ENCODE measurements at places on chromosomes 4 and X.

- DNase-seq, result no peak
These were observed 129.3 kb downstream of the AMELX start for GRCh38 chrX:11422525-11422857.

DNA sequence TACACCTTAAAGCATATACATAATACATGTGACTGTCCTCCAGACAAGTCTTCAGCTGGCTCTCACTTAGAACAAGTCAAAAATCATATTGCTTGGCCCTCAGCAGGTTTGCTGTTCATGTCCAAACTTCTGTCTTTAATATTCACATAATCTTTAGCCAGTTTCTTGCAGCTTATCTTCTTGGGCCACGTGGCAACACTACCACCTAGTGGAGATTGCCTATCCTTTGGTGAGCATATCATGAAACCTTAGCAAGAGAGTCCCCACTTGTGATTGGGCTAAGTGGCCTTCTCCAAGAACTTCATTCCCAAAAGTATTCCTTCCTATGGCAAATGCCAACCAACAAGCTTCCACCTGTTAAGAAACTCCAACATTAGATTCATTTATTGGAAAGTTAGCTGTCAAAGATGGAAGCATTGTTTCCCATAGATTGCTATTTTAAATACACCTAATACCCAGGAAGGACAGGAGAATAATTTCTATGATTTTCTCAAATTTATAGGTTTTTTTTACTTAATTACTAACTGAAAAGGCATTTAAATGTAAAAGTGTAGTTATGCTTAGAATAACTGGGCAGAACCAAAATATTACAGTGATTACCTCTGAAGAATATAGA lies 231.9 kb upstream of the INTU start:
- peak; percentile 87 for DNase-seq

- DNase-seq, result no peak
These were observed 60.6 kb downstream of the ELOVL6 start for GRCh38 chr4:110137829-110138228.

DNA sequence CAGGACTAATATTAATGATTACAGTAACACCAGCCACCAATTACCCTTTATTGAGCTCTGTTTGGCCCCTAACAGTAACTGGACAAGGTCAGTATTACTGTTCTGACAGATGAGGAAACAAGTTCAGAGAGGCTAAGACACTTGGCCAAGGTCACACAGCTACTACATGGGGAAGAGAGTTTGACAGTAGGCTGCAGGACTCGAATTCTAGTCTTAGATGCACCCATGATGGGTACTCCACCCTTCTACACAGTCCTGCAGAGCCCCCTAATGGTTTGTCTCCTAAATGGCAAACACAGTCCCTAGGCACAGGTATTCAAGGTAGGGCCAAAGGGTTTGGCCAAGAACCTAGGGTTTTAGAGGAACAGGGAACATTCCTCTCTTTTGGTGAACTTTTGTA lies 93.9 kb downstream of the NSUN7 start:
- no peak for DNase-seq

- no peak for DNase-seq
These were observed 22.8 kb downstream of the DTHD1 start for GRCh38 chr4:36304138-36304681.

DNA sequence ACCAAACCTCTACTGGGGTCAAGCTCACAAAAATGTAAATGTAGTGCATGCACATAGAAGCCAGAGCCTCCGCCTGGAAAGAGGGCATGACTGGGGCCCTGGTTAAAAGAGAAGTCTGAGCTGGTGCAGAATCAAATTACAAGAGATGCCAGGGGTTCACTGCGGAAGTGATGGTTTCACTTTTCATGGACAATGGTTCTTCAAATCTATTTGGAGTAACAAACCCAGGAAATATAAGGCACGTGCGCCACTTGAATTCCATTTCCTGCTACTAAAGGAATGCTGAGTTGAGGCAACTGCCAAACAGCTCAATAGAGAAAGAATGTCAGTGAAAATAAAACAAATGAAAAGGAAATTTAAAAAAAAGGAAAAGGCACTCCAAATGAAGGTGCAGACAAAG lies 79.8 kb downstream of the FUNDC1 start:
- no peak for DNase-seq

- no peak for DNase-seq
These were observed 693.5 kb upstream of the TENM3 start for GRCh38 chr4:181549576-181550188.

- DNase-seq, result no peak
These were observed 9.3 kb upstream of the RFC1 start for GRCh38 chr4:39375478-39375877.

GRCh38 chrX:74180716-74181115 lies 123.3 kb upstream of the ZCCHC13 start:
- no peak for DNase-seq

DNA sequence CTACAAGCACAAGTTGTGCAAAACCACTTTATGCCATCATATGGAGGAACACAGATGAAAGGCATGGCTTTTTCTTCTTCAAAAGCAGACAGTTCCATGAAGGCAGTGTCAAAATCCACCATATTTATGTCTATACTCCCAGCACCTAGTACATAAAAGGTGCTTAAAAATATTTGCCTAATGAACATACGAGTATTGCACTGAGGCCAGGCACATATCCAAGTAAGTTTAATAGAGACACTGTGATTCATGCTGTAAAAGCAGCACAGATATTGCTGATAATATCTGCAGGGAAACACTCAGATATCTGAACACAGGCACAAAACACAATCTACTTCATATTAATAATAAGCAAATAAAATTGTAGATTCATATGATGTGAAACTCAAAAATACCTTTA lies 48.1 kb upstream of the CXCL8 start:
- DNase-seq, result no peak

DNA sequence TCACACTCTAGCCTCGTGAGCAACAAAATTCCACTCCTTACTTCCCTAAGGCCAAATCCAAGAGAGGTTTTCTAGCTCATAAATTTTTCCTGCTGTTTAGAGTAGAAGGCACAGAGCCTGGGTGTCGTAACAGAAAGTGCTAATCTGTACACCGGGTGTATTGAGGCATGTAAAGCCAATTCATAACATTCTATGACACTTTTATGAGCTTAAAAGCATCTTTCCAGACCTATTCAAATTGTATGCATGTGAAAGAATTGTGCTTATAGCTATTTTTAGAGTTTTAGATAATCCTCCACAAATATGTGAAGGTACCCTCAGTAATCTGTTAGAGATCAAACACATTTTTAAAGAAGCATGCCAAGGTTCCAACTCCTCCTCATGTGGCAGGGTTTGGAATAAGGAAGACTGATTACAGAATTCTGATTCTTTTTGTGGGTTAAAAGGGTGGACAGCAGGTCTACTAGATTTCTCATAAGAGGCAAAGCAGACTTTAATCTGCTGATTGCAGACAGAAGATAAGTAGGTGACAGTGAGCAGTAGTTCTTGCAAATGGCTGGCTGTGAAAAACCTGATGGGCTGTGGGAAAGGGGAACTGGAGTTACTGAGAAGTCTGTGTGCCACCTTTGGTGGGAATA lies 25.5 kb upstream of the LRCH2 start:
- DNase-seq, result peak; percentile 10

GRCh38 chr4:69032847-69033638 lies 63.2 kb upstream of the UGT2B7 start:
- no peak for DNase-seq

- no peak for DNase-seq
These were observed 16.8 kb upstream of the NAT8L start for GRCh38 chr4:2042204-2042946.

GRCh38 chrX:120029354-120029753 lies 48.1 kb downstream of the RHOXF2B start:
- no peak for DNase-seq

DNA sequence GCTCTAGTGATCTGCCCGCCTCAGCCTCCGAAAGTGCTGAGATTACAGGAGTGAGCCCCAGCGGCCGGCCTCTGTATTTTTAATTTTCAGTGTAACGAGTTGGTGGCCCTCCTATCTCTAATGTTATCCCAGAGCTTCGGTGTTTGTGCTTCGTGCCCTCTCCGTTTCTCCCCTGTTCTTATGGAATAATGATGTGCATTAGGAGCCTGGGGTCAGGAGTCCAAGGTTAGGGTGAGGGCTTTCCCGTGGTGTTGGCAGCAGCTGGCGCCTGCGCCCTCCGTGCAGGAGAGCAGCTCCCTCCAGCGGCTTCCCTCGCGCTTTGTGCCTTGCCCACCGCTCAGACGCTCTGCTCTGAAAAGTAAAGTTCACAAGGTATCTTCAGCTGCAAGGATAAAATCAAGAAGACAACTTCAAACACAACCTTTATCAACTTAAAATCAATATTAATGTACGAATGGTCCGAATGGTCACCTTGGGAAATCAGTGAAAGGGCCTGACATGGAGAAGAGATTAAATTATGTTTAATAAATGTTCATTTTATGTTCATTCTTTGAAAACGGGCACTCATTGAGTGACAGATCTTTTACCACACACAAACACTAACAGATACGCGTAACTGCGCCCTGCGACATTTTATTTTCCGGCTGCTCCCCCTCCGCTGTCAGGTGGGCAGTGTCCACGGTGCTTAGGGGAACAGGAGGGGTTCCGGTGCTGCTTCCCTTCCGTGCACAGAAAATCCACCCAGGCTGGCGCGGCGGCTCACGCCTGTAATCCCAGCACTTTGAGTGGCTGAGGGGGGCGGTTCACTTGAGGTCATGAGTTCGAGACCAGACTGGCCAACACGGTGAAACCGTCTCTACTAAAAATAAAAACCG lies 62.4 kb downstream of the TRAPPC11 start:
- peak; percentile 39 for DNase-seq

DNA sequence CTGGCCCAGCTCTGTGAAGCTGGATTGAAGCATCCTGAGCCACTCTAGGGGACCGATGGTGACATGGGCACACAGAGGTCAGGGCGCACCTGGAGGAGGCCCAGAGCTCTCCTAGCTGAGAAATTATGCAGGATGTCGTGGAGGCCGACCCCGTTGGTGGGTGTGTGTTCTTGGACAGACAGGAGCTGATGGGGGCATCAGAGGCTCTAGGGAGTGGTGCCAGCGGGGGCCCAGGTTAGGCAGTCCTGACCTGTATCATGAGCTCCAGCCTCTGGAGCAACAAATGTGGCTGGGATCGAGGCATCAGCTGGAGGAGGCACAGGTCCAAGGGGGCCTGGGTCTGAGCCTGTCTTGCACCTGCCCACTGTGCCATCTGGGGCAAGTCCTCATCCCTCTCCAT lies 124.6 kb upstream of the PSAPL1 start:
- no peak for DNase-seq

DNA sequence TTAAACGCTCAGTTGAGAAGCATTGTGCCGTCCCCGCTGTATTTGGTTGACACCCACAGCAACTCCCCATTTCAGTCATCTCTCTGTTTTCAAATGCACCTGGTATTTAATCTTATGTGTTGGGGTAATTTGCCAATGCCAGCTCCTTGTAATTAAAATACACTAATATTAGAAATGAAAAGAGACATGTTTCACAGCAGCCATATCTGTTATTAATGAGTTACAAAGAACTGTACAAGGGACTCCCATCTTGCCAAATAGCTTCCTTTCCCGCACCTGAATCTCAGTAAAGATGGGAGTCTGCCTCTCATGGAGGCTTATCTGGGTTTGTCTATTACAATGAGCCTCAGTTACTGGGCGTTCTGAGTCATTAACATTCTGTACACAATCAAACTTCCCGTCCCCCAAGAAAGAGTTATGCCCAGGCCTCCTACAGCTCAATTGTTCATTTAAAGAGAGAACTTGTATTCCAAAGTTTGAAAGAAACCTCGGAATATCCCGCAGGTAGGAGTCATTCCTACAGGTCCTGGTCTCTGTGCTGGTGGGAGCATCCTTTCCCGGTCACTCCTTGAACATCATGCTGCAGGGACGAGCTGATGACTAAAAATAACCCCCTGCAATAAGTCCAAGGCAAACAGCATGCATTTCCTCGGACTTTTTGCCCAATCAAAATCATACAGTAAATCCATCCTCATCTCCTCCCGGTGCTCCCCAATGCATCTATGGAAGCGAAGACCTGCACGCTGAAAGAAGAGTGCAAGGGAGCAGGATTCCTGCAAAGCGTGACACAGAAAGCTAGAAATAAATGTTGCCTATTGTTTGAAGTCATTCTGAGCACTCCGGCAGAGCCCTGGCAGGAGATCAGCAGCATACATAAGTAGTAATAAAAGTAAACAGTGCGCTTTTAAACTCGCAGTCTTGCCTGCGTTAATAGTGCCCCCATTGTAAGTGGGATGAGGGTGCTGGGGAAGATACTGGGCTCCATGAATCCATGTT lies 926 bp downstream of the NDP start:
- no peak for DNase-seq

GRCh38 chr4:111988514-111988913 lies 156.7 kb upstream of the FAM241A start:
- DNase-seq, result no peak

GRCh38 chr4:75698963-75699228 lies 25.5 kb upstream of the USO1 start:
- no peak for DNase-seq

DNA sequence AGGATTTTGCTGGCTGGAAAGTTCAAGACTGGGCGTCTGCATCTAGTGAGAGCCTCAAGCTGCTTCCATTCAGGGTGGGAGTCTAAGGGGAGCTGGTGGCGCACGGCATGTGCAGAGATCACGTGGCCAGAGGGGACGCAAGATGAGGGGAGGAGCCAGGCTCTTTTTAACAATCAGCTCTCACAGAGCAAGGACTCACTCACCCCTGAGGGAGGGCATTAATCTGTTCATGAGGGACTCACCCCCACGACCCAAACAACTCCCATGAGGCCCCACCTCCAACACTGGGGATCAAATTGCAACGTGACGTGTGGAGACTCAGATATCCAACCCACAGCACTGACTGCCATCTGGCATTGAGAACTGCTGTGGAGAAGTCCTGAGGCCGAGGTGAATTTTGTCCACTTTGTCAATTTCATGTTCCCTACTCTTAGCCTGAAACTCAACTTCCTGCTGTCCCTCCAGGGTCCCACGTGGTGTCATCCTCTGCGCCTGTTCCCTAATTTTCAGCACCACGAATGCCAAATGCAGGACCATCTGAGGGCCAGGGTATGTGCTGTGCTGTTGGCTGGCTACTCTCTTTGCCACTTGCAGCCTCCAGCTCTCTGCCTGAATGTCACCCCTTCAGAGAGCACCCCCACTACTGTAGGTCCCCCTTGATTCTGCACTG lies 5.6 kb downstream of the ZFP92 start:
- DNase-seq, result no peak

GRCh38 chrX:42837101-42837726 lies 59.3 kb upstream of the PPP1R2C start:
- DNase-seq, result no peak

DNA sequence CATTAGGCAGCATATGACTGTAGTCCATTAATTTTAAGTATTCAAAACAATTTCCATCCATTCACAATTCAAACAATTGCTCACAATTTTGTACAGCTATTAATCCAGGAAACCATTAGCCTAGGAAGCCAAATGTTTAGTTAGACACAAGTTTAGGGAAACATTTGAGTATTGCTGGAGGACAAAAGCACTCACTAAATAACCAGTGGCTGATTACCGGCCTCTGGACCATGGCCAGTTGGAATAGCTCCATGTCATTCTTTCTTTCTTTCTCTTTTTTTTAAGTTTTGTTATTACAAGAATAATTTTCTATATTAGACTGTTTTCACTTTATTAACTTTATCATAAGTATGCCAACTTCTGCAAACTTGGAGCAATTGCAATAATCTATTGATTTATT lies 31.3 kb downstream of the TRIML2 start:
- no peak for DNase-seq

GRCh38 chr4:153014460-153014859 lies 78.3 kb downstream of the FHDC1 start:
- no peak for DNase-seq

All from right hindlimb (tissue), 1 donor.